ENCODE measurements at places on chromosomes 11 and 22. TPM values are rescaled to one million over a fixed set of nuclear protein-coding genes. Genes with fewer than 3 reads are reported as not detected.

The GLB1L2 gene
- 13.6 TPM for total RNA-seq

The FADS2 gene
- total RNA-seq = 165 TPM

- DNase-seq = peak; percentile 29
Measured at GRCh38 chr11:9530020-9530621, 43.3 kb upstream of the WEE1 start.

The C11orf21 gene
- 5.2 TPM for total RNA-seq

DNA sequence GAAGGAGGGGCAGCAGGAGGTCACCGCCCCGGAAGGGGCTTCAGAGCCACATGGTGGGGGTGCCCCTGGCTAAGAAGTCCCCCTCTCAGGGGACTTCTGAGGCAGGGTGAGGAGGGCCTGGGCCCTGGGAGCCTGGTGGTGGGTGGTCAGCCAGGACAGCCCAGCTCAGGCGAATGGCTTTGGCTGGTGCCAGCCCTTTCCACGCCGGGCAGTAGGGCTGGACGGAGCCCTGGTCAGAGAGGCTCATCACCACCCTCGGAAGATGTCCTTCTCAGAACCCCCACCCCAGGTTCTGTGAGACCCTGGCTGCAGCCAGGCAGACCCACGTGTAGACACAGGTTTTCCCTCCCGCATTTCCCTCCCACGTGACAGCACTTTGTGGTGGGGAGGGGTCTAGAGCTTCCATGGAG lies 35.9 kb downstream of the OSBPL5 start:
- peak; percentile 8 for DNase-seq

DNA sequence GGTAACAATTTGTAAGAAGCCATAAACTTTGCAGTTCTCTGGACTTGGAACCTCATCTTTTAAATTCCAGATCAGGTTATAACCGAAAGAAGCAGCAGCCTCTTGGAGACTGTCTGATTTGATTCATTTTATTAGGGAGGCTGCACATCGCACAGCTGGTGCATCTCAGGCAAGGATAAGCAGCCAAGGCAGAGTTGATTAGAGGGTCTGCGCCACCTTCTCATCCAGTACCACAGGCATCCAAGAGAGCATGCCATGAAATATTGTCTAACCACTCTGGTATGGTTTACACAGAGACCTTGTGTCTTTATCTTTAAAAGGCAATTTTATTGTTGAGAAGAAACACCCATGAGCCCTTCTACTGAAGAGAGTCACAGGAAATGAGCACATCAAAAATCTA lies 16.2 kb upstream of the CWF19L2 start:
- DNase-seq = no peak

DNA sequence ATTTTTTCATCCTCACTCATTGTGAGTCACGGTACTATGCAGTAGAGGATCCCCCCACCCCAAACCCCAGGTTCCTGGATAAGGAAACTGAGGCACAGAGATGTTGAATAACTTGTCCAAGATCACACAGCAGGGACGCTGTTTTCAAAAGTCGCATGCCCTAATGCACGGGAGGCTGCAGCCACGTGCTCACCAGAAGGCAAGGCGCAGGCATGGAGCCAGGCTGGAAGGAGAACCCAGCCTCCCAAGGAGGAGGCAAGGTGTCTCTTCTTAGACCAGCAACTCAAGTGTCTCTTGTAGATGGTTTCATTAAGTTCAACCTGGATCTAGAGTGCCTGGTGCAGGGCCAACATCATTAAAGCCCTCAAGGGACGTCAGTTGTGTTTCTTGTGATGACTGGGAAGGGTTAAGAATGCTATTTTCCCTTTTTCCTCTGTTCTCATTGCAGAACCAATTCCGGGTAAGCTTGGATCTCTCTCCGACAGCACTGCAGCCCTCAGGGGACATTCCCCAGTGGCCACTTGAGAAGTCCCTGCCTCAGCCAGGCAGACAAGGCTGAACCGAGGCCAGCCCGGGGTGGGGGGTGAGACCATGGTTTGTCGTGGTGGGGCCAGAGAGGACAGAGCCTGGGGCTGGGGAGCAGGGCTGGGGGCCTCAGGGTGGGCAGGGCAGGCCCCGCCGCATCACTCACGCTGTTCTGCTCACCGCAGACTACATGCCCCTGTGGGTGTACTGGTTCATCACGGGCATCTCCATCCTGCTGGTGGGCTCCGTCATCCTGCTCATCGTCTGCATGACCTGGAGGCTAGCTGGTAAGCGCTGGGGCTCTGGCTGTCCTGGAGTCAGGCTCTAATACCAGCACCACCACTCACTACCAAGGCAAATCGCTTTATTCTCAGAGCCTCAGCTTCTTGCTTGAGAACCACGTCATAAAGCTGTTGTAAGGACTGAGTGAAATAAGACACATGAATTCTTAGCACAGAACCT lies 15.7 kb downstream of the TMEM121B start:
- no peak for DNase-seq

The B3GAT1 gene
- total RNA-seq = 0.40 TPM

The MMP1 gene
- 7.8 TPM for total RNA-seq

DNA sequence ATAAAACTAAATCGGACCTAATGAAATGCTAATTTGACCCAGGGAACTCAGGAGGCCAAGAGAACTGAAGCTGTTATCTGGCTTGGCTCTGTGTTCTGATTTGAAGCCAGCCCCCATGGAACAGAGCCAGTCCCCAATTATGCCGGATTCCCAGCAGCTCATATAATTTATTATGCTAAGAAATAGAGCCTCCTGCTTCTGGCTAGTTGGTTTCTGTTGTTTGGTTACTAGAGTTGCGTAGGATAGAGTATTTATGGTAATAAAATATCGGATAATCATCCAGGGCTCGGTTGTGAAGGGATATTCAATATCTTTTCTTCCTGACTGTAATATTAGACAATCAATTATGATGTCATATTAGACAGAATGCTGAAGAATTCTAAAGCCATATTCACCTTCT lies 120.4 kb upstream of the TTC12 start:
- DNase-seq = peak; percentile 91

GRCh38 chr11:102476812-102477211 lies 24.2 kb upstream of the TMEM123 start:
- DNase-seq = peak; percentile 35

DNA sequence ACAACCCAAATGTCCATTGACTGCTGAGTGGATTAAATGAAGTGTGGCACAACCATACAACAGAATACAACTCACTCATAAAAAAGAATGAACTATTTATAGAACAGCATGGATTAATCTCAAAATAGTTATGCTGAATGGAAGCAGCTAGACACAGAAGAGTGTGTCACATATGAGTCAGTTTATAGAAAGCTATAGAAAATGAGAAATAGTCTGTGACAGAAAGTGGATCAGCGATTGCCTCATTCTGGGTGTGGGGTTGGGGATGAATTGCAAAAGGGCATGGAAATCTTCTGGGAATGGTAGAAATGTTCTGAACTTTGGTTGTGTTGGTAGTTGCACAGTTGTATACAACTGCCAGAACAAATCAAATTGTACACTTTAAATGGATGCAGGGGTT lies 37.4 kb downstream of the PRR5L start:
- no peak for DNase-seq

- peak; percentile 63 for DNase-seq
Measured at GRCh38 chr11:64237484-64237951, 3.1 kb downstream of the VEGFB start.

- no peak for DNase-seq
Measured at GRCh38 chr11:19327280-19327679, 86.5 kb upstream of the E2F8 start.

The GSTT2B gene
- total RNA-seq = 2.0 TPM

- DNase-seq = no peak
Measured at GRCh38 chr11:134407321-134407828, 4.7 kb downstream of the B3GAT1 start.

The OR2D2 gene
- total RNA-seq = 0.25 TPM

- DNase-seq = no peak
Measured at GRCh38 chr22:27499121-27499520, 302.4 kb downstream of the MN1 start.

The RIMBP3C gene
- total RNA-seq = 0.40 TPM

GRCh38 chr11:129728581-129728980 lies 87.1 kb upstream of the TMEM45B start:
- peak; percentile 56 for DNase-seq

- DNase-seq = no peak
Measured at GRCh38 chr11:75090671-75091177, 6.0 kb downstream of the OR2AT4 start.

GRCh38 chr11:115144914-115145313 lies 359.3 kb downstream of the CADM1 start:
- DNase-seq = peak; percentile 39

The PNPLA5 gene
- total RNA-seq = not detected

GRCh38 chr11:71946144-71946571 lies 17.3 kb downstream of the RNF121 start:
- no peak for DNase-seq

DNA sequence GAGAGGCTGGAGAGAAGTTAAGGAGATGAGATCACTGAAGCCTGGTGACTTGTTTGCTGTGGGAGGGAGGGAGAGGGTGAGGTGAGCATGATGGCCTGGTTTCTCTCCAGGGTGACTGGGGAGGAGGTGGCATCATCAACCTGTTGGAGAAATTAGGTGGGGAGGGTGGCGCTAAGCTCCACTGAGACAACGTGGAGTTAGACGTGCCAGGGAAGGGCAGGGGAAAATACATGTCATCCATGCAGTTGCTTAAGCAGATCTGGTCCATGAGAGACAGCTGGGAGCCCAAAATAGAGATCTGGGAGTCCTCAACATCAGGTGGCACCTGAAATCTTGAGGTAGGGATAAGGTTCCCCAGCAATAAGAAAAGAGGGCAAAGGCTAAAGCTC lies 9.3 kb upstream of the MAFF start:
- DNase-seq = no peak

DNA sequence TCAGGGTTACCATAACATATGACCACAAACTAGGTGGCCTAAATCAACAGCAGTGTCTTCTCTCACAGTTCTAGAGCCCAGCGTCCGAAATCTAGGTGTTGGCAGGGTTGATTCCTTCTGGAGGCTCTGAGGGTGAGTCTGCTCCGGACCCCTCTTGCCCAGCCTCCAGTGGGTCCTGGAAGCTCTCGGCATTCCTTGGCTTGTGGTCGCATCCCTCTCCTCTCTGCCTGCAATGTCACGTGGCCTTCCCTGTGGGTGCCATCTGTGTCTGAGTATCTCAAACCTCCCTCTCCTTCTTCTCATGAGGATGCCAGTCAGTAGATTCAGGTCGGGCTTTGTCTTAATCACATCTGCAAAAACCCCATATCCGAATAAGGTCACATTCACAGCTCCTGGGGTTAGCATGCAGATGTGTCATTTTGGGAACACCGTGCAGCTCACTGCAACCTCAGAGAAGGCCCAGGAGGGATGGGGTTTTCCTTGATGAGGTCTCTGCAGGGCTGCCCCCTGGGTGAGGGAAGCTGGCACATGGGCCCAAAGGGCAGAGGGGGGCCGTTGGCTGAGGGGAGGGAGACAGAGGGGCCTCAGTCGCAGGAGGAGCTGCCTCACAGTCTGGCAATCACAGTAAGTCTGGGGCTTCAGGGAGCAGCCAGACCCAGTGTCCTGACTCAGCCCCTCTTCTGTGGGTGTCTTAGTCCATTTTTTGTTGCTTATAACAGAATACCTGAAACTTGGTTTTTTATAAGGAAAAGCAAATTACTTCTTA lies 41.2 kb downstream of the PARVG start:
- DNase-seq = no peak

The NXPE2 gene
- total RNA-seq = 0.34 TPM

DNA sequence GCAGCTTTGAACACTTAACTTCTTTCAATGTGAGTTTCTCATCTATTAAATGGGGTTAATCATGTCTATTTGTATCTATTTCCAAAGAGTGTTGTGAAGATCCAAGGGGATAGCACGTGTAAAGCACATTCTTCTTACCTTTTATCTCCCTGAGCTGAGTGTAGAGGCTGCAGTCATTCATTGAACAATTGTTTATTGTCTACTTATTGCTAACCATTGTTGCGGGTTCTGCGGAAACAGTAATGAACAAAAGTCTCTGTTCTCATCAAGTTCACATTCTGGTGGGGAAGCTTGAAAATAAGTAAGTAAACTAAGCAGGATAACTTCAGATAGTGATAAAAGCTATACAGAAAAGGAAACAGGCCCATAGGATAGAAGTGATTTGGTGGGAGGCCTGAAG lies 27.4 kb upstream of the PLET1 start:
- no peak for DNase-seq

DNA sequence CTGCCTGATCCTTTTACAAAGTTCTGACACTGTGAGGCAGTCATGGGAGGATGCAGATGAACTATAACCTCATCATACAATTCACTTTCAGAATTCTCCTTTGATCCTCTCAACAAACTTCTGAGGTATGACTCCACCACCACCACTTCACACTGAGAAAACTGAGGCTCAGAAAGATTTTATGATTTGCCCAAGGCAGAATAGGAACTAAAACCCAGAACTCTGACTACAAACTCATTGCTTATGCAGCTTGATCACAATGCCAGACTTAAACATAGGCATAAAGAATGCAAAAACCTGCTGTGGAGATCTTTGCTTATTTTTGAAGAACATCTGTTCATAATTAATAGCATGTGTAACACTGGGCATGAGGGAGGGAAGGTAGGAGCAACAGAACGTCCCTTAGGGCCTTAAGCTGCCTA lies 20.4 kb downstream of the FAM168A start:
- no peak for DNase-seq

DNA sequence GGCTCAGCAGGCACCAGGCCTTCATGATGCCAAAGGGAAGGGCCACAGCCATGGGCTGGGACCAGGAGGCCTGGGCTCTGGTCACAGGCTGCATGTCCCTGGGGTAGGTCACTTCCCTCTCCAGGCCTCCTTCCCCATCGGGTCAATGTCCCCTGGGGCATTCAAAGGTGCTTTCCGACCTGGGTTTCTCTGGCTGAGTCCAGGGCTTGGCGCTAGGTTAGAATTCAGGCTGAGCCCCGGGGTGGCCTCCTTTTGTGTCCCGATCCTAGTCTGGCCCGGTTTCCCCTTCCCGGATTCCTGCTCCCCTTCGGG lies 12.2 kb downstream of the MAFF start:
- DNase-seq = no peak

- no peak for DNase-seq
Measured at GRCh38 chr11:126063507-126063852, 814 bp upstream of the CDON start.

- DNase-seq = no peak
Measured at GRCh38 chr11:97990162-97990920, 1030.4 kb upstream of the CNTN5 start.

The PGA4 gene
- total RNA-seq = 1.6 TPM

GRCh38 chr22:17548010-17548755 lies 15.1 kb upstream of the SLC25A18 start:
- no peak for DNase-seq

The TRIM49 gene
- total RNA-seq = not detected

DNA sequence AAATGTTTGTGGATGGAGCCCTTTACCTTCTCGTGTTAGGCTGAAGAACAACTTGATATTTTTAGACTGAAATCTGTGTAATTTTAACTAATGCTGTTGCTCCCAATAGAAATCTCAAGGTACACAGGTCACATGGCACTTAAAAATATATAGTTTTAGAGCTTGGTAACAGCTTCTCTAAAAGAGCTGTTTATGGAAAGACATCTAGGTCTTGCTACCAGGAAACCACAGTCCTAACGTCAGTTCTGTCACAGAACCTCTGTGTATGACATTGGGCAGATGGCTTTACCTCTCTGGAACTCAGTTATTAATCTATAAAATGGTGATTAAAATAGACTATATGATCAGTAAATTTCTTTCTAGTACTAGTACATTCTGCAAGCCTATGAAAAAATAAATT lies 35.4 kb downstream of the PAK1 start:
- no peak for DNase-seq
